ENCODE measurements at places on chromosomes 3 and 15. TPM values are rescaled to one million over a fixed set of nuclear protein-coding genes. Genes with fewer than 3 reads are reported as not detected.

GRCh38 chr15:42121021-42121420 is 26.7 kb upstream of the PLA2G4D start:
- DNase-seq, result no peak

- DNase-seq, result no peak
Measured at GRCh38 chr3:196418601-196419000, 13.6 kb downstream of the UBXN7 start.

The LRIG1 gene
- 227 TPM for total RNA-seq

DNA sequence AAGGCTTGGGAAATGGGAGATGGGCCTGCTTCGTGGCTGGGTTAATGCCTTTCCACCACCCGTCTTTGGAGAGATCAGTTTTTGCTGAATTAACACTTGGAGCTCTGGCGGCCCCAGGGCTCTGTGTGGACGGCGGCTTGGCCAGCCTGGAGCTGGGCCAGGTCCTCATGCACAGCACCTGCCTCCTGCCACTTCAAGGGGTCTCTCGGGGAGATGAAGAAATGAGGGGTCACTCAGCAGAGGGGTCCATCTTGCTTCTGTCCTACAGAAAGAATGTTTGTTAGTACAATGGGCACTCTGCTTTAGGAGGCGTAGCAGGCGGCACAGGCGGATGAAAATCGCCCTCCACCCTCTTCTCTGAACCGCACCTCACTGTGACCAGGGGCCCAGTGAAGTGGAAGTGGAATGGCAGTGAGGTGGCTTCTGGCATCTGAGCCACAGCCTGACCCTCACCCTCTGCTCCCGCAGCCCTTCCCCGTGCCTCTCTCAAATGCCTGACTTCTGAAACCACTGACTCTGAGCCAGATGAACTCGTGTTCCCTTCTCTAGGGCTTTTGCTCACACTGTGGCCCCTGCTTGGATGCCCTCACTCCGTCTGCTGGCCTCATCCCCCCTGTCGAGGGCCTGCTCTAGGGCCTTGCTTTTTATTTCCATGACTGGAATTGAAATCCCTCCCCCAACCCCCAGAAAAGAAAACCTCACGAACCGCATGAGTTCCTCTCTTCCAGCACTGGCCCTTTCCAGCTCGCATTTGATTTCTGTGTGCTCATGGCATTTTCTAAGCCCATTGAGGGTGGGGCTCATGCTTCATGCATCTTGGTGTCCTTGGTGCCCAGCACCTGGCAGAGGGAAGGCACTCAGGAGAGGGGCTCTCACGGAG is 42.2 kb downstream of the CHDH start:
- DNase-seq, result no peak
